ENCODE measurements at places on chromosomes 1 and 21.

- DNase-seq: no peak
Observed at GRCh38 chr1:220189750-220190347, 82.4 kb downstream of the RAB3GAP2 start.

GRCh38 chr1:147496571-147497210, 44.6 kb upstream of the BCL9 start:
- DNase-seq: no peak

DNA sequence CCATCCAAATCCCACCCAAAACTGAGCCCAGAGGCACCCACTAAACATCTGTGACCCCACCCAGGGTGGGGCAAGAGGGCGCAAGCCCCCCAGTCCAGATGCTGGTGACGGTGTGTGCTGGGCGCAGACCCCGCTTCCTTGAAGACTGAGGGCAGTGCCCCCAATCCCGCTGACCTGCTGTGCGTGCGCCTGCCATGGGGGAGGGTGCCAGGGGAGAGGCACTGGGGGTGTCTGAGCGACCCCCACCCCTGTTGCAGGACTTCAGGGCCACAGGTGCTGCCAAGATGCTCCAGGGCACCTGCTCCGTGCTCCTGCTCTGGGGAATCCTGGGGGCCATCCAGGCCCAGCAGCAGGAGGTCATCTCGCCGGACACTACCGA, 13.3 kb downstream of the COL6A2 start:
- DNase-seq: no peak

DNA sequence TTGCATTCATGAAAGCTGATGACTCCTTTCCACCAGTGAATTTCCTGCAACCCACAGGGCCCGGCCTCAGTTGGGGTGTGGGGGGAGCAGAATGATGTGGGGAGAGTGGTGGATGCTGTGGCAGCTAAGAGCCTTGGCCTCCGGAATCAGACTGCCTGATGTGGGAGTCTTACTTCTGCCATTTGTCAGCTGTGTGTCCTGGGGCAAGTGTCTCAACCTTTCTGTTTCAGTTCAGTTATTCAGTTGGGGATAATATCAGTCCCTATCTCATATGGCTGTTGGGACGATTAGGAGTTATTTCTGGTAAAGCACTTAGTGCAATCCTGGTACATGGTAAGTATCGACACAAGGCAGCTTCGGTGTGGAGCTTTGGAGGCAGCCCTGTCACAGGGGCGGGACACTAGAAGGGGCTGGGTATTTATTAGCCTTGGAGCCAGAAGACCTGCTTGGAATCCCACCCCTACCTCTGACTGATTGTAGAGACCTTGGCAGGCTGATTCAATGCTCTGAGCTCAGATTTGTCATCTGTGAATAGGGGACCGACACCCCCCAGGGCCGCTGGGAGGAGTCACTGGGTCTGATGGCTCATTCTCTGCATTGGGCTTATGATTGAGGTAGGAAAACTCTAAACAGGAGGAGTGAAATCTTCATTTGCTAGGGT, 19.6 kb downstream of the ARHGEF10L start:
- no peak for DNase-seq

- DNase-seq: no peak
Observed at GRCh38 chr1:107139833-107140702, 771 bp upstream of the NTNG1 start.

- no peak for DNase-seq
Observed at GRCh38 chr21:46219591-46220239, 8.9 kb downstream of the LSS start.

- DNase-seq: no peak
Observed at GRCh38 chr1:37303884-37304574, 170.4 kb upstream of the ZC3H12A start.

- no peak for DNase-seq
Observed at GRCh38 chr1:72010094-72010431, 272.3 kb downstream of the NEGR1 start.

DNA sequence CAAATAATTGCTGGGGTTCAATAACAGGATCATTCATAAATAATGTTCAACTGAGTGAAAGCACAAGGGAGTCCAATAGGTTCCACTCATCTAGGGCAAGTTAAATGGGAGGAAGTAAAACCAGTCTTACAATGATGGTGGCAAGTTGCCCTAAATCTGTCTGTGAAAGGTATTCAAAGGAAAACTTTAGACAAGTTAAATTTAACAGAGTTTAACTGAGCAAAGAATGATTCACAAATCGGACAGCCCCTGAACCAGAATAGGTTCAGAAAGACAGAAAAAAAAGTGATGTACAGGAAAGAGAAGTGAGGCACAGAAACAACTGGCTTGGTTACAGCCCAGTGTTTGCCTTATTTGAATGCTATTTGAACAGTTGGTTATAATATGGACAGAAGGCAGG, 183.5 kb upstream of the ADGRL4 start:
- no peak for DNase-seq

DNA sequence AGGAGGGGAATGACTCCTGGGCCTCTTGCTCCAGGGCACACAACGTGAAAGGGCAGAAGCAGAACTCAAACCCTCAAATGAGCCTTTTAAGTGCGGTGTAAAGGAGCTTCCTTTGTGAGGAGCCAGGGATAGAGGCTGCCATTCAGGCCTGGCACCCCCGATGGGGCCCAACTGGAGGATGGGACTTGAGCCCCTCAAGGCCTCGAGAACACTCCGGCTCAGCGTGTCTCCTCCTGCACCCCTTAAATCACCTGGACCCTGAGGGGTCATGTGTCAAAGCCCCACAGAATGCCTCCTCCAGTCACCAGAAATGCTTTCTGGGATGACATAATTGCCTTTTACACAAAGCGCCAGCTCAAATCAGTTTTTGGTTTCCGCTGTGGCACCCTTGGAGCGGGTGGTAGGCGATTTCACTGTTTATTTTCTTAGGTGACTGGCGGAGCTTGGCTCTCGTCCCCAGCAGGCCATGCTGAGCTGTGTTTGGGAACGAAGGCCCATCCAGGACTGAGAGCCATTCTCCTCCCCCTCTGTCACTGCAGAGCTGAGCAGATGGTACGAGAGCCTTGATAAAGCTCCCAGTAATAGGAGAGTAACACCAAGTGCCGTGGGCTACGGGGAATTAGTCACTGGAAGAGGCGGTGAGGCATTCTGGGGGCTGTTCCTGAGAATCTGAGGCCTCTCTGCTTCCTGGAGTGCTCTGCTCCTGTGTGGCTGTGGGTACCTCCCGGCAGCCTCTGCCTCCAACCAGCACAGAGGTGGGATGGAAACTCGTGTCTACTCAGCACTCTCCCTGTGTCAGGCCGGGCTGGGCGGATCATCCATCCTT, 163.0 kb downstream of the GRIK3 start:
- no peak for DNase-seq

All from ureter (tissue), 1 donor.